DMS153 (cell line): ENCODE measurements at places on chromosomes 16 and 17.

- DNase-seq: peak; percentile 72
Measured at GRCh38 chr16:85523602-85524364, 89.3 kb upstream of the GSE1 start.

- no peak for DNase-seq
Measured at GRCh38 chr17:37772982-37773381, 28.1 kb upstream of the HNF1B start.

DNA sequence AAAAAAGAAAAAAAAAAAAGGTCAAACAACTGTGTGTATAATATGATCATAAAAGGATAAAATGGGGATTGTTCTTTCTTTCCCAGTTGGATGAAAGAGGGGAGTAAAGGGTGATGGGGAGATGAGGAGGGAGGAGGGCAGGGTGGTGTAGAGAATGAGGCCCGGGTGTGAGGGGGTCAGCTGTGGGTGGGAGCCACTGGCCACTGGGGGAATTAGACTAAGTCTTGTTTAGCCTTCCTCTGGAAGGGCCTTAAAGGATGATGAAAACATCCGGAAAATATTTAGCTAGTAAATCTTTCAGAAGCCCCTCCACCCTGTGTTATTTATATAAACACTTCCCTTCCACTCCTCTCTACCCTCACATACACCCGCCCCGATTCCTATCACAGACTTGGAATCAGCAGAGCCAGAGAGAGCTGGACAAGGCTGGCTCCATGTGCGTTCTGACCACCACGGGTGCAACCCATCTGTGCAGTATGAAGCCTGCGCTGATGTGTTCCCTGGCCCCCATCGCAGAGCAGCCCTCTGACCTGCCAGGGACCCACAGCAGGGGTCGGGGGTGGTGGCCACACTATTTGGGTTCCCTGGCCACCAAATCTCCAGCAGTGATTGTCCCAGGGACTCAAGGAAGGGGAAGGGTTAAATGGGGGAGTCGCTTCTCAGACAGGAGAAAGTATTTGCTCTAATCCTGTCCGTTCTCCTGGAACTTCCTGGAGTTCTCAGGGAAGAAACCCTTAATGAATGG, 72.7 kb downstream of the GAS7 start:
- DNase-seq: no peak

DNA sequence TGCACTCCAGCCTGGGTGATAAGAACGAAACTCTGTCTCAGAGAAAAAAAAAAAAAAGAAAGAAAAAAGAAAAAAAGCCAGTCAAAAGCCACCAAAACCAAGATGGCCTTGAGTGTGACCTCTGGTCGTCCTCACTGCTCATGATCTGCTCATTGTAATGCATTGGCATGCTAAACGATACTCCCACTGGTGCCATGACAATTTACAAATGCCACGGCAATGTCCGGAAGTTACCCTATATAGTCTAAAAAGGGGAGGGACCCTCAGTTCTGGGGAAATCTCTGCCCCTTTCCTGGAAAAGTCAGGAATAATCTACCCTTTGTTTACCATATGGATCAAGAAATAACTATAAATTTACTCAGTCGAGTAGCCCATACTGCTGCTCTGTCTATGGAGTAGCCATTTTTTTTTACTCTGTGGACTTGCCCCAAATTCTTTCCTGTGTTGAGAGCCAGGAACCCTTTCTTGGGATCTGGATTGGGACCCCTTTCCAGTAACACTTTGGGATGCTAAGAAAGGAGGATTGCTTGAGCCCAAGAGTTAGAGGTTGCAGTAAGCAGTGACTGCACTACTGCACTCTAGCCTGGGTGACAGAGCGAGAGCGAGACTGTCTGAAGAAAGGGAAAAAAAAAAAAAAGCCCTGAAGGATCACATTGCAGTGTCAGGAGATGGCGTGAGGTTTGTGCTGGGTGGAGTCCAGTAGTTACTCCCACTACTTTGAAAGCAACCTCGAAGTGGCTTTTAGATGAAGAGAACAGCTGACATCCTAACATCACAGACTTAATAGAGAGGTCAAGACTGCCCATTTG, 3.7 kb upstream of the TMEM231 start:
- DNase-seq: no peak

DNA sequence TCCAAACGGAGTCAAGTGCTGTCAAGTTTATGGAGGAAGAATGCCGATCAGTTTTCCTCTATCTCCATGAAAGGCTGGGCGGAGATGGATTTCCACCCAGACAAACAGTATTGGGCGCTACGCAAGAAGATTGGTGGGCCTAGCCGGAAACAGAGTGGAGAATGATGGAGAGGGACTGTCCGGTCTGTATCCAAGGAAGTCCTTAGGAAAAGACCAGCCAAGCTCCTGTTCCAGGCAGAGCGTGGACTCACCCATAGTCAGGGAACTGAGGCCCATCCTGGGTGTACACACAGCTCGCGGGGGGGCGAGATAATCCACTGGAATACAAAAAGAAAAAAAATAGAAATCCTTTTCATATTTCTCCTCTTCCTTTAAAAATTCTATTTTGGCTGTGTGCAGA, 1.5 kb upstream of the ABCC12 start:
- no peak for DNase-seq

DNA sequence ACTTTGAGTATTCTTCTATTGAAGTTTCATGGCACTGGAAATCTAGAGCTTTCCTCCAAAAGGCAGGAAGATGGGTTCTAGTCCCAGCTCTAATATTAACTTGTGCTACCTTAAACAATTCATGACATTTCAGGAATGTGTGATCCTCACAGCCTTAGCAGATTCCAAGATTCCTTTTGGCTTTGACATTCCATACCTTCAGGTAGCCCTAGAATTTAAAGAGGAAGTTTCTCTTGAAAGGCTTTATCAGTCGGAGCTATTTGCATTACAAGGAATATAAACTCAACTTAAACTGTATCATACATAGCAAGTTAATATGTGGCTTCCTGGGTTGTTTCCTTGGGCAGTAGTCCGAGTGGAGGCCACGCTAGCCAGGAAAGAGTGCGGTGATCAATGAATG, 330.0 kb downstream of the SHISA9 start:
- DNase-seq: no peak

- no peak for DNase-seq
Measured at GRCh38 chr17:72175787-72176515, 55.1 kb downstream of the SOX9 start.

- DNase-seq: no peak
Measured at GRCh38 chr17:44376124-44376523, 12.5 kb upstream of the FAM171A2 start.

GRCh38 chr17:78726513-78726912, 55.6 kb downstream of the CYTH1 start:
- no peak for DNase-seq

- no peak for DNase-seq
Measured at GRCh38 chr16:68395815-68396214, 52.5 kb downstream of the SMPD3 start.

- no peak for DNase-seq
Measured at GRCh38 chr16:726188-726437, 130 bp downstream of the CCDC78 start.

DNA sequence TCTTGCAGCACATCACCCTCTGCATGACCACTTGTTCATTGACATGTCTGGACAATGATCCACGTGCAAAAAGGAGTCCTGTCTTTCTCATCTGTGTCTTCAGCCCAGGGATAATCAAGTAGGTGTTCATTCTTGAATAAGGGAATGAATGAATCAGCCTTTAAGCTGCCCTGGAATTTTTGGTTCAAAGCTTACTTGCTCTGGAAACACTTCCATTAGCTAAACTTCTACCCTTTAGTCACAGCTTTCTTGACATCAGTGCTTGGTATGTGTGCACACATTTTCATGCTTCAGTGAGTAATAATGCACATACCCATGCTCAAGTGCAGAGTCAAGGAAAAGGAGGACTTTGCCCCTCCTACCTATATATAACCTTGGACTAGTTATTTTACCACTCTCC, 103.0 kb upstream of the CDH13 start:
- DNase-seq: no peak

DNA sequence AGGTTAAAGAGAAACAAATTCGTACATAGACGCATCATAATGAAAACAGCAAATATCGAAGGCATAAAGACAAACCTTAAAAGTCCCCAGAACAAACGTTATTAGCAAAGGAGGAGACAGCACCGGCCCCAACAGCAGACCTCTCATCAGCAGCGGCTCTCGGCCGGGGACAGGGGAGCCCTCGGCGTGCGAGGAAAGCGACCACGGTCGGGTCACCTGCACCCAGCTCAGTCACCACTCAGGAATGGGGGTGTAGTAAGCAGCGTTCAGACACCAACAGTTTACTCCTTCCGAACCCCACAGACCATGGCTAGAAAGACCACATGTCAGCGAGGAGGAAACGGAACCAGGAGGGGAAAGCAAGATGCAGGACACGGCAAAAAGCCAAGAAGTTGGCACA, 109.3 kb upstream of the CHMP6 start:
- DNase-seq: no peak

DNA sequence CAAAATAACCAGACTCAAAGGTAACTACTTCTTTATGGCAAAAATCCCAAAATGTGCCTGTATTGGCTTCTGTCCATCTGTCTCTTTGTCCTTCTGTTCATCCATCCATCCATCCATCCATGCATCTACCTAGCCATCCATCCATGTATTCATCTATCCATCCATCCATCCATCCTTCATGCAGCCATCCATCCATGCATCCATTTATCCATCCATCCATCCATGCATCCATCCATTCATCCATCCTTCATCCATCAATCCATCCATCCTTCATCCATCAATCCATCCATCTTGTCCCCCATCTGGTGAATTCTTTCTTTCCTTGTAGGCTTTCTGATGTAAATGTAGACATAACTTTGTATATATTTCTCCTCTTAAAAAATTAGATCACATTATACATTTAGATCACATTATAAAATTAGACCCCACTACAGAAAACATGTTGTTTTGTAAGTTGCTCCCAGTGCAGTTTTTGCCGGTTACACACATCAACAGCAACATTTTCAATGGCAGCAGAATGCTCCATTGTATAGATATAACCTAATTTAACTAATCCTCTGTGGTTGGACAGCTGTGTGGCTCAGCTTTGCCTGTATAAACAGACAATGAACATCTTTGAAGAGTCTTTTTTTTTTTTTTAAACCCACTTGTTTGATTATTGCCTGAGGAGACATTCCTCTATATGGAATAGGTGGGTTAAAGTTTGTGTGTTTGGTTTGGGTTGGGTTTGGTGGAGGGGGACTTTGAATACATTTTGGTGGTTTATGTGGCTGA, 72.0 kb downstream of the MSI2 start:
- no peak for DNase-seq

DNA sequence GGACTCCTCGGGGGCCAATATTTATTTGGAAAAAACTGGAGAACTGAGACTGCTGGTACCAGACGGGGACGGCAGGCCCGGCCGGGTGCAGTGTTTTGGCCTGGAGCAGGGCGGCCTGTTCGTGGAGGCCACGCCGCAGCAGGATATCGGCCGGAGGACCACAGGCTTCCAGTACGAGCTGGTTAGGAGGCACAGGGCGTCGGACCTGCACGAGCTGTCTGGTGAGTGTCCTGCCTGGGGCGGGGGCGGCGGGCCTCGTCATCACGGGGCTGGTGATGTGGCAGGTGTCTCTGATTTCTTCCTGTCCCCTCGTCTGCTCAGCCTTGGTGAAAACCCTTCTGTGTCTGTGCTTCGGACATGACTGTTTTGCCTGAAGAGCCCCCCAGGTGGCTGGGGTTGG, 5.7 kb downstream of the METRNL start:
- no peak for DNase-seq

GRCh38 chr17:68993112-68993511, 37.9 kb upstream of the ABCA8 start:
- DNase-seq: no peak

GRCh38 chr16:56480776-56481467, 29.6 kb downstream of the OGFOD1 start:
- DNase-seq: no peak

- DNase-seq: no peak
Measured at GRCh38 chr16:4089811-4090301, 26.4 kb downstream of the ADCY9 start.

DNA sequence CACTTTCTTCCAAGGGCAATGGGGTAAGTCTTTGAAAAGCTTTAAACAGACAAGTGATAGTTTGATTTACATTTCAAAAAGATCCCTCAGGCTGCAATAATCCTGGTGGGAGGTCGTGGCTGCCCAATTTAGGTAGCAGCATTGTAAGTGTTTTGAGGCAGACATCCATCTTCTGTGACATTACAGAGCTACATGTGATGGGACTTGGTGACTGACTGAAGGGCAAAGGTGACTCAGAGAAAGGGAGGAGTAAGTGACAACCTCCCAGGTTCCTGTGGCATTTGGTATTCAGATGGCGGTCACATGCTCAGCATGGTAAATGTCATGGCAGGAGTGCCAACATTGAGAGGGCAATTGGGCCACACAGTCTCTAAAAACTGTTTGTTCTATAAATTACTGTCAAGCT, 26.5 kb downstream of the STAT3 start:
- no peak for DNase-seq

DNA sequence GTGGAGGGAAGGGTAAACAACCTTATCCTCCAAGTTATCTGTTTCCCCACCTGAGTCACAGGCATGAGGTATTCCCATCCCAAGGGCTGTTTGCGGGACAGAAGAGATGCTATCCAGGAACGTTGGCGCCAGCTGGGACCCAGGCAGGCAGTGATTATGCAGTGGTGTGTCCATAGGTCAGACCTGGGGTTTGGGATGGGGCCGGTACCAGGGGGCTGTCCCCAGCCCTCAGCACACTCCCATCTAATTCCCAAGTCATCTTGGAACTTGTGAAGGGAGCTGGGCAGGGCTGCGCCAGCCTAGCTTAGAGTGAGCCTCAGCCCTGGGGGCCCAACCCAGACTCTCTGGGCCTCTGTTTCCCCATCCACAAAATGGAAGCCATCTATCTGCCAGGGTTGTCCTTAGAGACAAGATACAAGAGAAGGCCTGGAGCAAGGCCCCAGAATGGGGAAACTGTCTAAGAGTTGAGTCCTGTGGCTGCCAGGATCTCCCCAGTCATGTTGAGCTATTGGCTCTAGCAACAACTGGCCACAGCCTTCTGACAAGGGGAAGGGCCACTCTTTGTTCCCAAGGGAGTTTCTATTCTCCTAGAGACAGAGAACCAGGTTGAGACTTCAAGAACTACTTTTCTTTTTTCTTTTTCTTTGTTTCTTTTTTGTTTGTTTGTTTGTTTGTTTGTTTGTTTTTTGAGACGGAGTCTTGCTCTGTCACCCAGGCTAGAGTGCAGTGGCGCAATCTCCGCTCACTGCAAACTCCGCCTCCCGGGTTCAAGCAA, 9.8 kb upstream of the JUP start:
- no peak for DNase-seq

GRCh38 chr17:17849845-17850373, 13.1 kb upstream of the SREBF1 start:
- DNase-seq: no peak

GRCh38 chr17:14737984-14738651, 437.2 kb downstream of the HS3ST3B1 start:
- no peak for DNase-seq
